KG1 (cell line): ENCODE measurements at places on chromosomes 5 and 9.

GRCh38 chr5:31382051-31382878 lies 149.6 kb downstream of the DROSHA start:
- DNase-seq = no peak

- no peak for DNase-seq
These were observed 31.5 kb downstream of the VAV2 start for GRCh38 chr9:133960568-133961129.

DNA sequence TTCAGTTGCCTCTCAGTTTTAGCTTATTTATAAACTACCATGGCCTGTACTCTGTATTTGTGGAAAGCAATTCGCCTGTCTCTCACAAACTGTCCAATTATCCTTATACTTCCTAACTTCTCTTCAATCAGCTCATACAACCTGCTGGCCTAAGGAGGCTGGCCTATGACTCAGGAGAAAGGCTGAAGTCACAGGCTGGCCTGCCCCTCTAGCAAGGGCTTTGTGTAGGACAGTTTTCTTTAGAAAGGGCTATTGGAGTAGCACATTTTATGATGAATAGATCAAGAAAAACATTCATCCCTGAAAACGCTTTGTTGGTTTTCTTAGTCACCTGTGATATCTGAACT lies 988.7 kb upstream of the ARRDC3 start:
- no peak for DNase-seq

- no peak for DNase-seq
These were observed 2.9 kb downstream of the IQGAP2 start for GRCh38 chr5:76406014-76406413.

DNA sequence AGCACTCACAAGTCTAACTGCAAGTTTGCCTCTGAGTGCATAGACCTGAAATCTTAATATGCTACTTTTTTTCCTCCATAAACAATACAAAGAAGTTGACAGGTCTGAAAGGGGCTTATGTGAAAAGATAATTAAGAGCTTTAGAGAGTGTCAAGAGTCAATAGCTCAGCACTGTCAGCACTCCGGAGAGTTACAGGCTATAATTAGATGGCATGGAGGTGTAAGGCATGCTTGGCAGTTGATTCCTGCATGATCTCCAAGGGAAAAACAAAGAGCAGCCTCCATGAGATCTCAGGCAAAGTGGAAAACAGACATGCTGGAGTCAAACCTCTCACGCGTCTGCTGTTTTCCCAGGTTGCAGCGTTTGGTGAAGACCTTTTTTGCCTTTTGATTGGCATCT lies 468.7 kb downstream of the TLE4 start:
- DNase-seq = no peak

- no peak for DNase-seq
These were observed 17.6 kb downstream of the RGMB start for GRCh38 chr5:98791001-98791519.

DNA sequence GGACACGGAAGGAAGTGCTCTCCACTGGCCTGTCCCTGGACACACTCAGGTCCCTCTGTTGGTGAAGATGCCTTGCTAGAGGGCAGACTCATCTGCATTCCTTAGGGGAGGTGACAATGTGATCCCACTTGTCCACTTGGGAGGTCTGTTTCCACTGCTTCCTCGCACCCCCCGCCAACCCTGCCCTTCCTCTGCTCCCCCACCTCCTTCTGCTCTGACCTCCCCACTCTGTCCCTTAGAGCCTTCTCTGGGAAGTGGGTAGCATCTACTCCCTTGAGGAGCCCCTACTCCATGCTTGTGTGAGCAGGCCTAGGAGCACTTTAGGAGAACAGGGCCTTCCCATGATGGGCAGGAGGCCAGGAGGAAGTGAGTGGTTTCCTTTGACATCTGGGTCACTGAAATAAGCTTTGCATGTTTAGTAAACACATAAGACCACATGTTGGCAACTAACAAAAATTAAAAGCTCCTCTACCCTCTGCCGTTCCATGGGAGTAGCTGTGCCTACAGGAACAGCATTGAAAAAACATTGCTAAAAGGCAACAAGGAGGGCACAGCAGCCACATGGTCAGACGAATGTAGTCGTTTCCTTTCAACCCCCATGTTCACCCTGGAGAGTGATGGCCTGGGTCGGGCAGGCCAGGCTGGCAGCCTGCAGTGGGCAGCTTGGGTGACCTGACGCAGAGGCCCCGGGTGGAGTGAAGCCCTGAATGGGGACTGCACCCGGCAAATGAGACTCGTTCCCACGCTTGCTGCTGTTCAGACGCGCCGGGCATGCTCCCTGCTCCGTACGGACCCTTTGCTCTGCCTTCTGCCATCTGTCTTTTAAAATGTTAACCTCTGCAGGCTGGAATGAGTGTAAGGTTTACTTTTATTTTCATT lies 634.0 kb downstream of the IRX1 start:
- no peak for DNase-seq

DNA sequence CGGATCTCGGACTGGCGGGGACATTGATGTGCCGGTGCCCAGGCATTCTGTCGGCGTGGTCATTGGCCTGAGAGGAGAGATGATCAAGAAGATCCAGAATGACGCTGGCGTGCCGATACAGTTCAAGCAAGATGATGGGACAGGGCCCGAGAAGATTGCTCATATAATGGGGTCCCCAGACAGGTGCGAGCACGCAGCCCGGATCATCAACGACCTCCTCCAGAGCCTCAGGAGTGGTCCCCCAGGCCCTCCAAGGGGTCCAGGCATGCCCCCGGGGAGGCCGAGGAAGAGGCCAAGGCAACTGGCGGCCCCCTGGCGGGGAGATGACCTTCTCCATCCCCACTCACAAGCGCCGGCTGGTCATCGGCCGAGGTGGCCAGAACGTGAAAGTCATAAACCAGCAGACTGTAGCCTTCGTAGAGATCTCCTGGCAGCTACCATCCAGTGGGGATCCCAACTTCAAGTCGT lies 106.5 kb upstream of the MTAP start:
- DNase-seq = no peak

- DNase-seq = no peak
These were observed 61.4 kb upstream of the VLDLR start for GRCh38 chr9:2560180-2560579.

DNA sequence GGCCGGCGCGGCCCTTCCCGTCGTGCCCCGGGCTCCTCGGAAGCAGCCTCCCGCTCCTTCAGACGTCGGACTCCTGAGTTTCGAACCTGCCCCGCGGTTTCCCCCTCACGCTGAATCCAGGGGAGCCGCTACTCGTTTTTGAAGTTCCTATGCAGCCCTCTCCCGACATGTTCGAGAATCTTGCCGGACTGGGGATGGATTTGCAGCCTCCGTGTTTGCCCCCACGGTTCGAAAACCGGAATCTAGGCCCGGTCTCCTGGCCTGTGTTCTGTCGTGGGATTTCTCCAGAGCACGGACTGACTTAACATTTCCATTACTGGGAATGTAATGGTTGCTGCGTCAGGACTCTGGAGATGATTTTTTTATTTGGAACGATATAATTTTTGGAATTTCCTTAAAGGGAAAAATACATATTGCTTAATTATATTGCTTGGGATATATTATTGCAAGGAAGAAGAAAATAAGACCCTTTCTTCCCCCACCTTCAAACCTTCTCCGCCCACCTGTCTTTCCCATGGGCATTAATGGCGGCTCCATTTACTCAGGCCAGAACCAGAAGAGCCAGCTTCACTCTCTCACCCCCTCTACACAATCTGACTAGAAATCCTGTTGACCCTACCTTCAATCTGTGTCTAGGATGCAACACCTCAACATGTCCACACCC lies 8.5 kb upstream of the MGAT1 start:
- no peak for DNase-seq

DNA sequence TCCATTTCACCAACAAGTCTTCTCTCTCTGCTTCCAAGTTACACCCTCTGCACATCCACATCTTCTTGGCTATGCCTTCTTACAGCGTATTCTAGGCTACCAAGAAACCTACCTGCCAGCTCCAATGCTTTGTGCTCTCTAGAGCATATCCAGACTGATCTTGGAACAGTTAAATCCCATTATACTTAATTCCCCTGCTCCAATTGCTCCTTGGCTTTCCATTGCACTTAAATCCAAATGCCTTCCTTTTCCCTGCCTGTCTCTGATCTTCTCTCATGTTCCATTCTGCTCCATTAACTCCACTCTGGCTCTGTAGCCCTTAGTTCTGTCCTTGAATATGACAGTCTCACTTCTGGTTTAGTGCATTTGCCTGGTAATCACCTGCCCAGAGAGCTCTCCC lies 322.4 kb downstream of the LRRC70 start:
- DNase-seq = no peak

DNA sequence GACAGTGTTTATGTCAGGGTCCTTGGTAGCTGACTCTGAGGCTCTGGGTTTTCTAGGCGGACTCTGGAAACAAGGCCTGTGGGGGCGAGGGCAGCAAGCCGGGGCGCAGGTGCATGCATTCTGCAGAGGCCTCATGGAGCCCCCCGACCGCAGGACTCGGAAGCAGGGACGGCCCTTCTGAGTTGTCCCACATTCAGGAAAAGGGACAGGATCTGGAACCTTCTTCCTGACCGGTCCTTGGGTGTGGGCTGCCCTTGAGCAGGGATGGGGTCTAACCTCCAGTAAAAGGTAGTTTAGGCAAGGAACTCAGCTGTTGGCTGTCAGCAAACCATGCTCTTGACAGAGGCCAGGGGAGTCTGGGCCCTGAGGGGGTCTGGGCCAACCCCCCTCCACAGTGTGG lies 7.4 kb upstream of the COL5A1 start:
- DNase-seq = no peak

DNA sequence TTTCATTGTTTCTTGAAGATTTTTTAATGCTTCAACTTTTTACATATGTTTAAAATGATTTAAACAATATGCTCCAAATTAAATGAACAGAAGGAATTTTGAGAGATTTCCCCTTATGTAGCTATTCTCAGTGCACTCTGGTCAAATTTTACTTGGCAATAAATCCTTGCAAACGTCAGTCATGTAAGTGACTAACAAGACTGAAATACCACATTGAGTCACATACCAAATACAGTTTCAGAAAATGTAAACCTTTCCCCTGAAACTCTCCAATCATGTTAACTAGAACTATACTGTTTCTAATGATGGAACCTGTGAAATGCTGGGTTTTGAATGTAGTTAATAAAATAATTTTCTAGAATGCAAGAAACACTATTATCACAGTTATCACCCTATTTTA lies 29.6 kb downstream of the SAR1B start:
- no peak for DNase-seq

DNA sequence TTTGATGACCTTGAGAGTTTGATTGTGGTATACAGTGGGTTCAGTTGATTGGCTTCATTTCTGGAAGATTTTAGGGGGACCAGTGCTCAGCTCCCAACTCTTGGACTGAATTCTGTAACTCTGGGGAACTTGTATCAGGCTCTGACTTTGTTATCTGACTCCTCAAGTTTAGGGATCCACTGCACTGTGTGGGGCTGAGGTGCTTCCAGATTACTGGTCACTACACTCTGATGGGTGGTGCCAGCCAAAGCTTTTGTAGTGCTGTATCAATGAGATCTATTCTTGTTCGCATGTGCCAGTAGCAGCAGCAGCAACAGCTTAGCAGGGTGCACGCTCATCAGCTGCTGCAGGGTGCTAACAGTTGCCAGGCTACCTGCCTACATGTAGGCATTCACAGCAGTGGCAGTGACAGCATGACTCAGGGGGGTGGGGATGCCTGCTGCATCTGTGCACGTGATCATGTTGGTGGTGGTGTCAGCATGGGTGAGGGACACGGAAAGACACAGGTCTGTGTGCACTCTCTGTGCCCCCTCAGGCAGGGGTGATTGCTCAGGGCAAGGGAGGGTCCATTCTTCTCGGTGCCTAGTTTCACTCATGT lies 438.8 kb upstream of the SEMA6A start:
- DNase-seq = no peak

DNA sequence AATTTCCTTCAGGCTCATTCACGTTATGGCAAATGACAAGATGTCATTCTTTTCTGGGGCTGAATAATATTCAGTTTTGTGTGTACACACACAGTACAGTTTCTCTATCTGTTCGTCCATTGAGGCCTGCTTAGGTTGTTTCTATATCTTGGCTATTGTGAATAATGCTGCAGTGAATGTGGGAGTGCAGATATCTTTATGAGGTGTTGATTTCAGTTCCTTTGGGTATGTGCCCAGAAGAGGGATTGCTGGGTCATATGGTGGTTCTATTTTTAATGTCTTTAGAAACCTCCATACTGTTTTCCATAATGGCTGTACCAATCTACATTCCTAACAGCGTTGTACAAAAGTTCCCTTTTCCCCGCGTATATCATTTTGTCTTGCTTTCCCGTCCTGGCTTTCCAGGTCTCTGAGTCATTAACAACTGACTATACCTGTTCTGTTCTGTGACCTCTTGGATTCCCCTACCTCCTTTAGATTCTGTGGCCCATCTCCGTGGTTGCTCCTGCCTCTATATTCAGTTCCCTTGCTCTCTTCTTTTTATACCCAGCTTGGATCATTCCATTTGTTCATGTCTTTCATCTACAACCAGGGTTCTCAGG lies 6.8 kb downstream of the SNX30 start:
- no peak for DNase-seq

GRCh38 chr5:105687493-105687892 lies 1983.2 kb downstream of the EFNA5 start:
- DNase-seq = no peak

DNA sequence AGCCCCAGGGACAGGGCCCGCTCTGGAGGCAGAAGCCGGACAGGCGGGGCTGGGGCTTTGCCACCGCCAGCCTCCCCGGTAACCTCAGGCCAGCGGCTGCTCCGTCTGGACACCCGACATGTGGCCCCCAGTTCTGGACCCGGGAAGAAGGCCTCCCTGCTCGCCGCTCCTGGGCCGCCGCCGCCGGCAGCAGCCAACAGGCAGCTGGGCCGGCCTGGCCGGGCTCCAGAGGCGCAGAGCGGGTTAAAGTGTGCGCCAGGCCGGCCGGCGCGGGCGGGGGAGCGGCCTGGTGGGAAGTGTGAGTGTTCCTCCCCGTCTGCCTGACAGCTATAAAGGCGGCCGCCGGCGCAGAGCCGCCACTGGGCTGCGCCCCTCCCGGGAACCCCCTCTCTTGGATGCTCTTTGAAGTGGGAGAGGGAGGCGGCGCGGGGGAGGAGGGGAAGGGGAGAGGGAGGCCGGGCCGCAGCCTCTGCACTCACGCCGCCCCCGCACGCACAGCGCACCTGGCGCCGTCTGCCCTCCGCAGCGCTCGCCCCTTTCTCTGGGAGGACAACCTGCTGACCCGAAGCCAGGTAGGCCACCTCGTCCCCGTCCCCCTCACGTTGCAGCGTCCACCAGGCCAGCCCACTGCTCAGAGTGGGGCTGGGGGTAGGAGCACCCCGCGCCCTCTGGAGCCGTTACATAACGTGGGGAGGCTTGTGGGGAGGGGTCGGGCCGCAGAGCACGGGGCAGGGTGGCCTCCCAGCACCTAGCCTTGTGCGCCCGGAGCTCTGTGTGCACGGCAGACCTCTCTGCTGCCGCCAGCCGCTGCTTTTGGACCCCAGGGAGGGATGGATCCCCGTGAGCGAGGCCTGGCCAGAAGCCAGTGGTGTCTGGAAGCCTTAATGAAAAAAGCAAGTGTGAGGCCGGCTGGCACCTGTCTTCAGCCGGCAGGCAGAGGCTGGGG lies at the start of gene ADAMTSL2:
Gene ADAMTSL2, plus strand, starts transcription at position 359 of the 946 bp plus-strand sequence. CDS start 2,009 bp downstream, outside the sequence.
- no peak for DNase-seq

GRCh38 chr9:128636556-128637530 lies 19.8 kb downstream of the DYNC2I2 start:
- no peak for DNase-seq
